ENCODE measurements at places on chromosomes 7 and 10.

- DNase-seq: no peak
These were observed 51.1 kb upstream of the IL6 start for GRCh38 chr7:22675917-22676343.

GRCh38 chr10:45454262-45454661, 80.2 kb downstream of the ALOX5 start:
- no peak for DNase-seq

GRCh38 chr10:11678074-11678793, 63.9 kb upstream of the ECHDC3 start:
- DNase-seq: no peak

DNA sequence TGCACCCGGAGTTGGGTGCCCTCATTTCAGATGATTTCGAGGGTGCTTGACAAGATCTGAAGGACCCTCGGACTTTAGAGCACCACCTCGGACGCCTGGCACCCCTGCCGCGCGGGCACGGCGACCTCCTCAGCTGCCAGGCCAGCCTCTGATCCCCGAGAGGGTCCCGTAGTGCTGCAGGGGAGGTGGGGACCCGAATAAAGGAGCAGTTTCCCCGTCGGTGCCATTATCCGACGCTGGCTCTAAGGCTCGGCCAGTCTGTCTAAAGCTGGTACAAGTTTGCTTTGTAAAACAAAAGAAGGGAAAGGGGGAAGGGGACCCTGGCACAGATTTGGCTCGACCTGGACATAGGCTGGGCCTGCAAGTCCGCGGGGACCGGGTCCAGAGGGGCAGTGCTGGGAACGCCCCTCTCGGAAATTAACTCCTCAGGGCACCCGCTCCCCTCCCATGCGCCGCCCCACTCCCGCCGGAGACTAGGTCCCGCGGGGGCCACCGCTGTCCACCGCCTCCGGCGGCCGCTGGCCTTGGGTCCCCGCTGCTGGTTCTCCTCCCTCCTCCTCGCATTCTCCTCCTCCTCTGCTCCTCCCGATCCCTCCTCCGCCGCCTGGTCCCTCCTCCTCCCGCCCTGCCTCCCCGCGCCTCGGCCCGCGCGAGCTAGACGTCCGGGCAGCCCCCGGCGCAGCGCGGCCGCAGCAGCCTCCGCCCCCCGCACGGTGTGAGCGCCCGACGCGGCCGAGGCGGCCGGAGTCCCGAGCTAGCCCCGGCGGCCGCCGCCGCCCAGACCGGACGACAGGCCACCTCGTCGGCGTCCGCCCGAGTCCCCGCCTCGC, at the start of gene EGFR:
Gene EGFR (plus strand): TSS at position 657 of the 830 bp plus-strand sequence. CDS start 261 bp downstream, outside the sequence.
- DNase-seq: peak; percentile 64

DNA sequence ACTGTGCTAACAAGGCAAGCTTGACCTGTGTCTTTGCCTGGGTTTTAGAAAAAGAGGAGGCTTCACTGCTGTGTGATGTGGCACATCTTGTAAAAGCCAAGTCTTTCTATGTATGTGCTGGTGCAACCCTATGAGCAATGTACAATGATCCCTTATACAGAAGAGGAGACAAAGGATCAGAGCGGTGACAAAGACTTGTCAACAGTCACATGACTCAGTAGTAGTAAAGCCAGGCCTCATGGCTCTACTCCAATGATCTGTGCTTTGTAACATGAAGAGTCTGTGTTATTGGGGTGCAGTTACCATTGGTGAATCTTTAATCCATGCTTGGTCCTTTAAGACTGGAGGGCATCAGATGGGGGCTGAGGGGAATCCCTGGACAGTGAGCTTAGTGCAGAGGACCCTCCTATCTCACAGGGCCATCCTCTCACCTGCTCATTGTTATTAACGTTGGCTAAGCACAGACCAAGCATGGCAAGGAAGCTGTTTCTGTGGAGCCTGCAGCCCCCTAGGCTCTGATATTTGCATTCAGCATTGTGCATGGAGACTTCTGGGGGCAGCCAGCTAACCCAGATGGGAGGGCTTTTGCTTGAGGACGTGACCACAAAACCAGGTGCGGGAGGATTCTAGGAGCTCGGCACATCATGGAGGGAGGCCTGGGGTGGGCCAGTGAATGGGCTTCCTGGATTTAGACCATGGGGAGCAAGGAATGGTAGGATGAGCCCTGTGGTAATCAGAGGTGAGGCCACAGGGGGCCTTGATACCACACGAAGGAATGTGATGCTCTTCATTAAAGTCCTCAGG, 308.8 kb upstream of the ZNF32 start:
- no peak for DNase-seq

DNA sequence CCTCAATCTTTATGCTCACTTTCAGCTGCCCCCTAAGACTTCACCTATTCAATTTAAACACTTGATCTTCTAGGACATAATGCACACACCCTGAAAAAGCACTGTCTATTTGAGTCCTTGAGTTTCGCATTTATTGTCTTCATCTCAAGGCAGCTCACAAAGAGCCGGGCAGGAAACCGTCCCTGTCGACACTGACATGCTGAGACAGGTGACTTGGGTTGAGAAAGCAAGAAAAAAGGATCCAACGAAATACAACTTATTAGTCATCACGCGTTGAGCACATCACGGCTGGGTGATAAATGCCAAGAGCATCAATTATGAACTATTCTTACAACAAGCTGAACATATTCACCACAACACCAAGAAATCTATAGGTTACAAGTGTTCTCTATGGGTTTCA, 91.1 kb downstream of the CALN1 start:
- no peak for DNase-seq

- DNase-seq: no peak
These were observed 890 bp downstream of the ZFYVE27 start for GRCh38 chr10:97737770-97738265.

- no peak for DNase-seq
These were observed 14.0 kb downstream of the AP5Z1 start for GRCh38 chr7:4789194-4790077.

DNA sequence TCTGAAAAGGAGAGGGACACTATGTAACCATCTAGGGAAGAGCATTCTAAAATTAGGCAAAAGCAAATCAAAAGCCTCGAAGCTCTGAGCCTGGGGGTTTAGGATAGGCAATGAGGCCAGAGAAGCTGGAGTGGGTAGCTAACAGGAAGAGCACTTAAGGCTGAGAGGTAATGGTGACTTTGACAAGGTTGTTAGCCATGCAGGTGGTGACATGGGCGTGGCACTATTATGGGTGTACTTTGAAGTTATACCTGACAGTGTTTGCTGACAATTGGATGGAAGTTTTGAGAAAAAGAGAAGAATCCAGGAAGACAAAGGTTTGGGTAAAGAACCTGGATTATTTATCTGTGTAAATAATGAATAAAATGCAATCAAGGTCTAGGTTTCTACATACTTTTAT, 383.0 kb upstream of the SEMA3C start:
- DNase-seq: no peak

- DNase-seq: no peak
These were observed 30.3 kb upstream of the HERPUD2 start for GRCh38 chr7:35725280-35725680.

GRCh38 chr7:94492601-94493000, 17.0 kb upstream of the CASD1 start:
- DNase-seq: no peak

- peak; percentile 24 for DNase-seq
These were observed 124.9 kb downstream of the SND1 start for GRCh38 chr7:127776776-127777386.

GRCh38 chr7:92783260-92784201, 52.8 kb downstream of the CDK6 start:
- DNase-seq: no peak

- DNase-seq: no peak
These were observed at the start of gene CCDC136 for GRCh38 chr7:128791121-128791971. CCDC136 (plus strand) TSS chr7:128791968; CDS start chr7:128792412, 444 bp downstream.

DNA sequence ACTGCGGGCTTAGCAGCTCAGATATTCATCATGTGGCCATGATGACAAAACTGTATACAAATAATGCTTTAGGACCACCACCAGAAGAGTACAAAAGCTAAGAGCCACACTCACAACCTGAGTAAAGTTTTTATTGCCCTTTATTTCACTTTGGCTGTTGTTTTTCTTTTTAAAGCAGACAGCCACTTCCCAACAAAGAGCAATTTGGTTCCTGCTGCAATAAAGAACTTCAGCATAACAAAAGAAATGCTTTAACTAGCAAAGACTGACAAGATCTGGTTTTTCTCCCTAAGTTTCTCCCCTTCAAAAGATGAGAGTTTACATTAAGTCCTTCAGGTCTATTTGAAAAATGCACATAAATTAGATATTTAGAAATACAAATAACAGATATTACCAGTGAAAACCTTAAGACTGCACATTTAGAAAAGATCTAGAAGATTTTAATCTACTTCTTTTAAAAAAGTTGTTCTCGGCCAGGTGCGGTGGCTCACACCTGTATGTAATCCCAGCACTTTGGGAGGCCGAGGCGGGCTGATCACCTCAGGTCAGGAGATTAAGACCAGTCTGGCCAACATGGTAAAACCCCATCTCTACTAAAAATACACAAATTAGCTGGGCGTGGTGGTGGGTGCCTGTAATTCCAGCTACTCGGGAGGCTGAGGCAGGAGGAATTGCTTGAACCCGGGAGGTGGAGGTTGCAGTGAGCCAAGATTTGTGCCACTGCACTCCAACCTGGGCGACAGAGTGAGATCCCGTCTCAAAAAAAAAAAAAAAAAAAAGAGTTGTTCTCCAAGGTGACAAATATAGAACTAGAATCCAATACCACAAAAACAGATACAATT, 59.4 kb downstream of the WAPL start:
- no peak for DNase-seq

GRCh38 chr7:42858570-42858969, 53.3 kb downstream of the C7orf25 start:
- no peak for DNase-seq

DNA sequence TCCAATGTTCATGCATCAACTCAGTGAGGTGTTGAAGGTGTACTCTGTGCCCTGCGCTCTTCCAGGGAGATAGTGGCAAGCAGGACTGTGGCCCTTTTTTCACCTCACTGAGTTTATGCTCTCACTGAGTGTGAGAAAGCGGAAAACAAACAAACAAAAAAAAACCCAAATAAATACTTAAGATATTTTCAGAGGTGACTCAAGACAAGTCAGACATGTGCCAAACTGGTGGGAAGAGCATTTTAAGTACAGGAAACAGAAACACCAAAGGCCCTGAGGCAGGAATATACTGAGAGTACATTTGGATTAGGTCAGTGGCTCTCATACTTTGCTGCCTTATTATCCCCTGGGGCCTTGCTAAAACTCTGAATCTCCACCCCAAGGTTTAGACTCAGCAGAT, 111.9 kb upstream of the IGFBP3 start:
- DNase-seq: no peak

- DNase-seq: no peak
These were observed 48.2 kb upstream of the NFKB2 start for GRCh38 chr10:102347236-102347828.

DNA sequence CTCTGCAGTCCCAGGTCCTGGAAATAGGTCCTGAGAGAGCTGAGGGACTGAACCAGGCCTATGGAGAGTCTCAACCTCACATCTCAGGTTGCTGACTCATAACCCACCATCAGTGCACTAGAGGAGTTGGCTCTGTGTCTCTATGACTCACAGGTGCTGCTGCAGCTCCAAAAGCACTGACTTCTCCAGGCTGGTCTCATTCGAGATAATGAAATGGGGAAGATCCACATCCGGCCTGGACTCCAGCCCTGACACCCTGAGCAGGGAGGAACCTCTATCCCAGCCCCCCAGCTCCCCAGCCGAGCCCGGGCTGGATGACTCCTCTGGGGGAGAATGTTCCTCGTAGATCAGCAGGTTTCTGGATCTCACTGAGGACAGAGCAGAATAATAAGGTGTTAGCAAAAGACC, 35.5 kb upstream of the DGKI start:
- DNase-seq: peak; percentile 79

DNA sequence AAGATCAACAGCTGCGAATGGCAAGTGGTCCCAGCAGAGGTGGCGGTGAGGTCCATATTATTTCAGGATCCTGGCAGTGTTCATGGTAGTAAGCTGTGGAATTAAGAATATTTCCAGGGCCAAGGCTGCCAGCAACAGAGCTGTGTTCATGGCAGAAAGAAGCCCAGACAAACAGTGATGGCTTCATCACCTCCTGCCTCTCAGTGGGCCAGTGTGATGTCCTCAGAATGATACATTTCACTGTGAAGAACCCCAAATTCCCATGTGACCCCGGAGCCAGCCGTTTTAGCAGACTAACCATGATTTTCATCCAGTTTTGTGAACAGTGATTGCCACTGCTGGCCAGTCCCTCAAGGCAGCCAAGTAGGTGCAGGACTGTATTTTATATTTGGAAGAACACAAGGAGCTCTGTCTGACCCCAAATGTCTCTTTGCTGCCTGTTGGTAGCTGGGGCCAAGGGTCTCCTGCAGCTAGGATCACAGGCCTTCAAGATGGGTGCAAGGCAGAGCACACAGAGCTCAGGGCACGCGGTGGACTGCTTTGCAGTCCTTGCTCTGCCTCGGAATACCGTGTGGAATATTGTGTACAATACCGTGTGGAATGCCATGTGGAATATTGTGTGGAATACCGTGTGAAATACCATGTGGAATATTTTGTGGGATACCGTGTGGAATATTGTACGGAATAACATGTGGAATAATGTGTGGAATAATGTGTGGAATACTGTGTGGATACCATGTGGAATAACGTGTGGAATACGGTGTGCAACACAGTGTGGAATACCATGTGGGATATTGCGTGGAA, 132.3 kb upstream of the CHST15 start:
- no peak for DNase-seq

GRCh38 chr7:17131060-17131345, 167.4 kb upstream of the AHR start:
- no peak for DNase-seq

DNA sequence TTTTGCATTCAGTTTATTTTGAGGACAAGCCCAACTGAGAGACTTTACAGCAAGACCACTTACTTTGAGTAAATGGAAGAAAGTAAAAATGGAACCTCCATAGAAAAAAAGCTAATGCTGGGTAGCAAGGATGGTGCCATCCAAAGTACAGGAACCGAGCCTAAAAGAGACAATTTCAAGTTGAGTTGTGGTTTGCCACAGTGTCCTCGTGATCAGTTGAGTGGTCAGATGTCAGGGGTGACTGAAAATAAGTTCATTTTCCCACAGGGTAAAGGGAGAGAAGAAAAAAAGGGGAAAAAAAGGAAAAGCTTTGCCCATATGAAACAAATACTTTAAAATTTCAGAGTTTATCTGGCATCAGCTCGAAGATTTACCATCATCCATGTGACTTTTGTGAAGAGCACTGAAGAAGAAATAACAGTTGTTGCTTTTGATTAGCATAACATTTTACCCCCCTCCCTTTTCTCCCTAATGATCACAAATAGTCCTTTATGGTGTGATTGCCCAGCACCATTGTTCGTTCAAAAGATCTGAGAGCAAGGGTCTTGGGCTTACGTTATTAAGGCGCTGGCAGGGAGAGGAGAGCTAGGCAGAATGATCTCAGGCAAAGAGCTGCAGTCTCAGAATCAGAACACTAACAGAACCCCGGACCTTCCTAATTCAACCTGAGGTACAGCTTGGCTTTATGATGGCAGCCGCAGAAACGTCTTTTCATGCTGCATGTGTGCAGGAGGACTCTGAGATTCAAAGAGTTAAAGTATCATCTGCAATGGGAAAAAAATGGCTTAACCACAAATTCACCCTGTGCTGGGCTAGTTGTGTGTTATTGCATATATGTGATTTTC, 338.1 kb downstream of the RNLS start:
- no peak for DNase-seq

GRCh38 chr10:9081961-9082360, 1027.5 kb downstream of the GATA3 start:
- no peak for DNase-seq

All from smooth muscle cell of the brain vasculature (primary cell).